NCI-H526 (cell line): ENCODE measurements at places on chromosomes 5 and 9.

DNA sequence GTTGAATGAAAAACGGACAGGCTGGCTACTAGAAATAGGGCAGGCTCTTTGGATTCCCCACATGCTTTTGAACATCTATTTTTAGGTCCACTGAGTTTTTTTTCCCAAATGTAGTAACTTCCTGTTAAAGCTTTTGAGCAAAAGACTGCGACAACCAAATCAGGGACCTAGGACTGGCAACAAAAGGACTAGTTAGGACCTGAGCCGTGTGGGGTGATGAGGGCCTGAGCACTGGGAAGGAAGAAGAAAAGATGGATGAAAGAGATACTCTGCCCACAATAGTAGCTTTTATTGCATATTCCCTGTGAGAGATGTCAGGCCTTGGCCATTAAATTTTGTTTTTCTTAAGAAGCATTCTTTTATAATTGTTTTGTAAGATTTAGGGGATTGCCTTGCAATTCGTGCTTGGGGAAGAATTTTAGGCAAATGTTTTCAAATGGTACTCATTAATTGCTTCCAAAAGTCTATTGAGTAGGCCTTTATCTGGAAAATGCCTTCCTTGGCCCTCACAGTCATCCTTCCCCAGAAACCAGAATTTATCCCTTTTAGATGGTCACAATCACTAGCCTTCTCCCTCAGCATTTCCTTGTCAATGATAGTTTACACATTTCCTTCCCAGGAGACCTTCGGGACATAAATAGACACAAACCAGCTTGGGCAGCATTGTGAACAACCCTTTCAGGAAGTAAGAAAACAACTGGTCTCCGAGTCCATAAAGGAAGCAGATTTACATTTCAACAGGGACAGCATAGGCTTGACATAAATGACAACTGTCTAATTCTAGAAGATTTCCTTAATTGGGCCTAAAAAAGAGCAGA lies 166.5 kb downstream of the RMI1 start:
- no peak for DNase-seq

- peak; percentile 71 for DNase-seq
Observed at GRCh38 chr5:55172937-55173686, at the start of gene CDC20B. Gene CDC20B (minus strand): TSS chr5:55173177. CDS start chr5:55173000, 177 bp downstream.

DNA sequence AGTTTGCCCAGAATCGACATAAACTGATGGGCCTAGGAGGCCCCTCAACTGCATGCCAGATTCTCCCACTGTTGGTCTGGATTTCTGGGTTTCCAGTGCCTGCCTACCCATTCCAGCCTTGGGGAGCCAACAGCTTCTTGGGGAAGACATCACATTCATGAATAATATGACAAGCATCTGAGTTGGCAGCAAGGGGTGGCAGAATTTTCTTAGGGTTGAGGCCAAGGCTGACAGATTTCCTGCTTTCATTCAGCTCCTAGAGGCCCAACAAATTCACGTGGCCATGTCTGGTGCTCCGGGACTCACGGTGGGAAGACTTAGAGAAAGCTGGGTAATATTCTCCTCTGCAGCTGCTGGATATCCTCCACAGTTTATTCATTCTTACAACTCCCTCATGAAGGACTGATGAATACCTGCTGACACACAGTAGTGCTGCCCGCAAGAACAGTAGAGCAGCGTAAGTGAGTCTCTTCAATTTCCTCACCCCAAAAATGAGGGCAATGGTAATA lies 305.0 kb upstream of the TNC start:
- no peak for DNase-seq

- DNase-seq: no peak
Observed at GRCh38 chr5:125550274-125550673, 803.8 kb upstream of the ZNF608 start.

GRCh38 chr5:62432621-62433064 lies 20.1 kb downstream of the IPO11 start:
- DNase-seq: no peak

- DNase-seq: no peak
Observed at GRCh38 chr9:8823131-8823895, 1023.7 kb upstream of the DMAC1 start.

DNA sequence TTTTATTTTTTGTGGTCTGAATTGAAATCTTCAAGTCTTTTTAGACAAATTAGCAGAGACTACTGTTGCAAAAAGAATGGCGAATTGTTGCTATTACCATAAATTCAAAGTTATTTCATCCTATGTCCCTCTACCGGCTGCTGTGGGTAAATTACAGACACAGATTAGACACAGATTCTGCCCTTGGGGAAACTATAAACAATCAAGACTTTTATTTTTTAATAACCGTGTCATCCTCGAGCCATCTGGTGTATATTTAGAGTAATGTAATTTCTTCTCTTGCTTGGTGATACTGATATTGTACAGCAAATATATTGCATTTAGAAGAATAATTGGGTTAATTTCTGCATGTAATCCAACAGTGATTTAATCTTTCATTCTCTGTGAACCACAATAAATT lies 228.0 kb upstream of the ADAMTSL1 start:
- DNase-seq: no peak

DNA sequence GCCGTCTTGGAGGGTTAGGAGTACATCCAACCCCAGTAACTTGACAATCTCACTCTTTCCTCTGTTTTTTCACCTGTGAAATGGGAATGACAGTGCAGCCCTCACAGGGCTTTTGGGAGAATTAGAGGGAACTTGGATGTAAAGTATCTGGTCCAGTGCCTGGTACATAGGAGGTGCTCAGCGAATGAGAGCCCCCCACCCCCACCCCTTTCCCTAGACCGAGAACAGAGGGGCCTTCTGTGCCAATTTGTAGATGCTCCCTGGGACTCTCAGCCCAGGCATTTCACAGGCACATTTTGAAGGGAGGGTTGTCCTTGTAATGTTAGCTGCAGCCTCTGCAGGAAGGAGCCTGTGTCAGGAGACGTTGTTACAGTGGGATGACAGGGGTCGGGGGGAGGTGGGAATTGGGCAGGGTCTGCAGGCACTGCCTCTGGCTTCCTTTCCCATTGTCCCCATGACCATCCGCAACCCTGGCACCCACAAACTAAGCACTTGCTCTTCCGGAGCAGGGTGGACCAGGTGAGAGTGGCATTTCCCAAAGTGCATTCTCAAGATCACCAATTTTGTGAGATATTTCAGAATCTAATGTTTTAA lies 47.0 kb downstream of the AMBP start:
- no peak for DNase-seq

- DNase-seq: no peak
Observed at GRCh38 chr5:22926574-22926973, 73.4 kb upstream of the CDH12 start.

- DNase-seq: peak; percentile 80
Observed at GRCh38 chr9:136728080-136728547, 14.6 kb downstream of the LCN10 start.

GRCh38 chr9:113509463-113509862 lies 45.9 kb downstream of the RGS3 start:
- DNase-seq: no peak

GRCh38 chr9:80127920-80128319 lies 556.2 kb downstream of the TLE4 start:
- no peak for DNase-seq

- no peak for DNase-seq
Observed at GRCh38 chr5:95709967-95710650, 21.0 kb upstream of the RHOBTB3 start.

DNA sequence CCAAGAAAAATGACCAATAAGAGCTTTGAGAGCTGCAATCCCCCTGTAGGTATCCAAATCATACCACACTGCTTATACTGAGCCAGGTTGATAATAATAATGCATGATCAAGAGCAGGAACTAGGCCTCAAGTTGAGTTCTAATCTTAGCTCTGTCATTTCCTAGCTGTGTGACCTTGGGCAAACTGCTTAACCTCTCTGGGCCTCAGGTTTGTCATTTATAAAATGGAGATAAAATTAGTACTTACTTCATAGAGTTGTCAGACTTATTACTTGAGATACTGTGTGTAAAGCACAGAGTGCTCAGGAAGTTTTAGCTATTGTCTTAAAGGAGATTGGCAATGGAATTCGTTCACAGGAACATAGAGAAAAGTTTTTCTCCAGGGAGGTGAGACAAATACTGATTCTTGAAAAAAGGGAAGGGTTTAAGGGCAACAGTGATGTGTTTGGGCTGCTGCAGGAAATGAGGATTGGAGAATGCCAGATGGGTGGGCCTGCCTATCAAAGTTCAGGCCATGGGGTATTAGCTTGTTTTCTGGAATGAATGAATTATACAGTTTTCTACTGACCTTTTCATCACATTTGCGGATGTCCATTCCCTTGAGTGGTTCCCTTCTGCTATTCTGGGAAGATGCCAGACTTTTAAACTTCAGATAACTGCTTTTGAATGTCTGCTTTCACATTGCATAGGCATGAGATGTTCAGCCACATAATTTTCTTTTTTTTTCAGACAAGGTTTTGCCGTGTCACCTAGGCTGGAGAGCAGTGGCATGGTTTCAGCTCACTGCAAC lies 10.2 kb upstream of the ATP6V0E1 start:
- no peak for DNase-seq

GRCh38 chr5:75091597-75091996 lies 39.2 kb upstream of the GCNT4 start:
- DNase-seq: no peak

GRCh38 chr5:151672516-151672915 lies 14.2 kb downstream of the SPARC start:
- DNase-seq: no peak

GRCh38 chr5:67774786-67775185 lies 440.8 kb upstream of the PIK3R1 start:
- no peak for DNase-seq

DNA sequence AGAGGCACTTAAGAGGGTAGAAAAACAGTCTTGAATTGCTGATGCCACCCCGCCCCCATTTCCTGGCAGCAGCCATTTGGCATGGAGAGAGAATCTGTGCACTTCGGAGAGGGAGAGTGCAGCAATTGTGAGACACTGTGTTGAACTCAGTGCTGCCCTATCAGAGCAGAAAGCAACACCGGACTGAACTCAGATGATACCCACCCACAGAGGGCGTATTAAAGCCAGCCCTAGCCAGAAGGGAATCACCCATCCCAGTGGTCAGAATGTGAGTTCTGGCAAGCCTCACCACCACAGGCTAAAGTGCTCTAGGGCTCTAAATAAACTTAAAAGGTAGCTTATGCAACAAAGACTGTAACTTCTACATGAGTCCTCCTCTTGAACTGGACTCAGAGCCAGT lies 88.4 kb upstream of the RGS7BP start:
- no peak for DNase-seq

- no peak for DNase-seq
Observed at GRCh38 chr9:91100878-91101450, 260.8 kb downstream of the AUH start.

GRCh38 chr9:34337403-34337802 lies 8.0 kb downstream of the NUDT2 start:
- no peak for DNase-seq

DNA sequence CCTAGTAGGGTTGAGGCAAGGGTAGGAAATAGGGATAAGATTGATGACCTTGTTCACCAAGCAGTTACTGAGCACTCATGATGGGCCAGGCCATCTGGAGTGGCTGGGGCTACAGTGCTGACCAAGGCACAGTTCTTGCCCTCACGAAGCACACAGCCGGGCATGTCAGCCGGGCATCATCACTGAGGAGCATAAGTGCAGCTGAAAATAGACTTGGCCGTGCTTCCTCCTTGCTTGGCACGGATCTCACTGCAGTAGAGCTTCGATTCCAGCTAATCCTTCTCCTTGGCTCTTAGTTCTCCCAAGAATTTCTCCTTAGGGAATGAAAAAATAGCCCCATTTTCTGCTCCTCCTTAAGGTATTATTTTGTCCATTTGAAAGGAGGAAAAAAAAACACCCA lies 116.6 kb downstream of the NMUR2 start:
- DNase-seq: no peak

GRCh38 chr9:124725068-124725452 lies 46.1 kb downstream of the NR6A1 start:
- DNase-seq: no peak
